ENCODE measurements at places on chromosomes 13 and 19.

GRCh38 chr19:17544418-17544817 lies 11.0 kb upstream of the COLGALT1 start:
- DNase-seq, result no peak

DNA sequence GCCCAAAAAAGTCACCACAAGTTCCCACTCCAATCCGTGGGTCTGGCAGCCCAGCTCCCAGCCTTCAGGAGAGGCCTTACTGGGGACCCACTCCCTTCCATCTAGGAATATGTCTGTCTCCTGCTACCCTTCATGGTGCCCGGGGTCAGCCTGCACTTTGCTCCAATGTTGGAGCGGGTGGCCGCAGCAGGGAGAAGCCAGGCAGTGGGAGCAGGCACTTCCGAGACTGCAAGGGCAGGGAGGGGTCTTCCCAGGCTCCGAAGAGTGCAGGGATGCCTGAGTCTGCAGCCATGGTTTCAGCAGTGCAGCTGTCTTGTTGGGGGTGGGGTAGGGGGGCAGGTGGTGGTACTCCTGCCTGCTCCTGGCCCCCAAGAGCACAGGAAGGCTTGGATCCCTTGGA lies 1616.2 kb downstream of the SLITRK5 start:
- DNase-seq, result no peak

DNA sequence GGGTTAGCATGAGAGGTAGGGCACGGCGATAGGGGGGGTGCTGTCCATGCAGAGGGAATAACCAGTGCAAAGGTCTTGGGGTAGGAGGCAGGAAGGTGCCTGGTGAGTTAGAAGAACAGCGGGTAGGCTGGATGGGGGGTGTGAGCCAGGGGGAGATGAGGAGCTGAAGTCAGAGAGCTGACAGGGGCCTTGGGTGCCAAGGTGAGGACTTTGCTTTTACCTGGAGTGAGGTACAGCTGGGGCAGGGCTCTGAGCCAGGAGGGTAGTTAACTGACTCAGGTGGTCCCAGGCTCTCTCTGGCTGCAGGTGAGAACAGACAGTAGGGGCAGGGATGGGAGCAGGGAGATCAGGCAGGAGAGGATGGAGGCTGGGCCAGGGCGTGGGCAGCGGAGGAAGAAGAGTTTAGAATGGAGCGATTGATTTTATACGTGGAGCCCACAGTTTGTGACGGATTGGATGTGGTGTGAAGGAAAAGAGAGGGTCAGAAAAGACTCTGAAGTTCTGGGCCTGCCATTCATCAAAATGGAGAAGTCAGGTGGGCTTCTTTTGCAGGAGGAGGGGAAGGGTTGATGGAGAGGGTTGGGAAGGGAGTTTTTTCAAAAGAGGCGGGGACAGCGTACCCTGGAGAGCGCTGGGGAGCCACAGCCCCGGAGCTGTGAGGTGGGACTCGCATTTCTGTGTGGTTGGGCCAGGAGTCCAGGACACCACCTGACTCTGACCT lies 1.2 kb upstream of the GRAMD1A start:
- no peak for DNase-seq

DNA sequence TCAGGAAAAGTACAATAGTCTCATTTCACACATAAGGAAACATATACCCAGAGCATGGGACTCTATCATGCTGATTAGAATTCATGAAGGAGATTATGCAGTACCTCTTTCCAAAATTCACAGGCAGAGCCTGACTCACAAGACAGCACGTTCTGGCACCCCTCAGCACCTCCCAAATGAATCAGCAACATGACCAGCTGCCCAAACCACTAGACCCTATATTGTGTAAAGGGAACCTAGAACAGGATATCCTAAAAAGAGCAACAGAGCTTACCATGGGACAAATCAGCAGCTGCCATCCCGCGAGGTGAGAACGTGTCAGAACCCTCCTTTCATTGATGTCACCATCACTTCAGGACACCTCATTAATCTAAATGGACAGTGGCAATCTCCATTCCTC lies 2.5 kb downstream of the ZNF426 start:
- DNase-seq, result no peak

GRCh38 chr19:51637362-51637978 lies 7.3 kb upstream of the SIGLEC5 start:
- no peak for DNase-seq

DNA sequence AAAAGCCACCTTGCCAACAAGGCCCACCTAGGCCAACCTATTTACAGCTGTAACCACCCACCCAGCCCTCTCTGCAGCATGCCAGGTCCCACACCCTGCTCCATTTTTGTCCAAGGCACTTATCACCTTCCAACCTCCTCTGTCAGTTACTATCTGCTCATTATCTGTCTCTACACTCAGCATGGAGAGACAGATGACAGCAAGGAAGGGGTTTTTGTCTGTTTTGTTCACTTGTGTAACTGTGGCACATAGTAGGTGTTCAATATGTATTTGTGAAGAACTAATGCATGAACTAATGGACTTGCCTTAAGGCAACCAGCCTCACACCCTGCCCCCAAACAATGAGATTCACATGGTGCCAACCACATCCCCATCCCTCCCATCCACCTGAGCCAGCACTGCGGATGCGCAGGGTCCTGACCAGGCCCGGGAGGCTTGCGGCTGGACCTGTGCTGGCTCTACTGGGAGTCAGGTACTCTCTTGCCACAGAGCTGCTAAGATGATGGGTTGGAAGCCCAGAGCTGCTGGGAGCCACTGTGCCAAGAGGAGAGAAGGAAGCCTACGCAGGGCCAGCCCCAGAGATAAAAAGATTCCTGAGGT lies 17.3 kb downstream of the DEDD2 start:
- DNase-seq, result no peak

DNA sequence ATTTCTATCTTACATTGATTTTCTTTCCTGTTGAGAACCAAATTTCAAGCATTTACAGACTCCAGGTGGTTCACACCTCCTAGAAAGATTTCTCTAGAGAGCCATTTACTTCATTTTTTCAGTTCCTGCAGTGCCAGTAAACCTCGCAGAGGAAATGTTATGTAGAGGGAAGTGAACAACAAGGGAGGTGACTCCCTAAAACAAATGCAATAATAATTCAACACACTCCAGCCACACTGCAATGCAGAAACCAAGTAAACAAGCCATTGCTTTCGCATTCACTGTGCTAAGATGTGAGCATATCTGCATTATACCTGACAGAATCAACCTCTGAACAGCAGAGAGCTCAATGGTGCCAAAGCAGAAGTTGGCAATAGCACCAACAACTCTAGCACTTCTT lies 215.1 kb downstream of the RBM26 start:
- DNase-seq, result no peak
